ENCODE measurements at places on chromosomes 5 and 9.

DNA sequence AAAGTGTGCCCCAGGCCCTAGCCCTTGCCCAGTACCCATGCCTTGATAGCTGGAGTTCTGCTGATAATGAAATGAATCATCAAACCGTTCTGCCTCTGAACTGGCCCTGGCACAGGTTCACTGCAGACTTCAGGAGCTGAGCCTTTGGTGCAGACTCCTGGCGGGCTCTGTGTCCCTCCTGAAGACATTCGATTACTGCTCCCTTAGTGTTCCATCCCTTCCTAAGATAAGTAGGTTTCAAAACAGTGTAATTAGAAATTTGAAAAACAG lies 97.2 kb downstream of the MVB12B start:
- no peak for DNase-seq

- DNase-seq = peak; percentile 63
These were observed 77.2 kb upstream of the NEK6 start for GRCh38 chr9:124180557-124180956.

- DNase-seq = no peak
These were observed 61.5 kb downstream of the FXN start for GRCh38 chr9:69097064-69097463.

DNA sequence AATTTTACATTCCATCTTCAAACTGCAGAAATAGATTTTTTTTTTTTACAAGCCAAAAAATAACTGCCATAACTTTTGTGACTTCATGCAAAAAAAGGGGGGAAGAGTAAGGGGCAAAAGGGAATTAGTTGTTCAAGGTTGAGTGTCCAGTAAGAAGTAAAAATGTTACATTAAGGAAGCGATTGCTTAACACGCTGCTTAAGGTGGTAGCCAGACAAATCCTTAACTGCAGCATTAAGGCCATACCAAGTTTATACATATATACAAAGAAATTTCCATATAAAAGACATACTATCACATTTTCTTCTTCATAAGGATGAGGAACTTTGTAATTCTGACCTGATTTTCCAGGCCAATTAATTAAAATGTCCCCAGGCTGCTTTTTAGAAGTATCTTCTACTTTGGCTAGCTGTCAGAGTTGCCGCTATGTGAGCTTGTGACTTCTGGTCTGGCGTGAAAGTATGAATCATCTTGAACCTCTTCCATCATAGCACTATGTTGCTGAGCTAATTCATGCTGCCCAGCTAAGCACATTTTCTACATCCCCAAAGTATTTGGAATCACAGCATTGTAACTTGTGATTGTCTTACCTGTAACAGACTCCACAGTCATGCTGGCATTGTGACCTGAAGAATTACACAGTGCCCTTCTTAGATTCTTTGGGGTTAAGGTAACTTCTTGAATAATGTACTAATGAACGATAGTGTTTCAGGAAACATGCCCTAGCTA lies 40.0 kb downstream of the G3BP1 start:
- no peak for DNase-seq

- DNase-seq = no peak
These were observed 15.3 kb upstream of the TRPM3 start for GRCh38 chr9:71136696-71137095.

DNA sequence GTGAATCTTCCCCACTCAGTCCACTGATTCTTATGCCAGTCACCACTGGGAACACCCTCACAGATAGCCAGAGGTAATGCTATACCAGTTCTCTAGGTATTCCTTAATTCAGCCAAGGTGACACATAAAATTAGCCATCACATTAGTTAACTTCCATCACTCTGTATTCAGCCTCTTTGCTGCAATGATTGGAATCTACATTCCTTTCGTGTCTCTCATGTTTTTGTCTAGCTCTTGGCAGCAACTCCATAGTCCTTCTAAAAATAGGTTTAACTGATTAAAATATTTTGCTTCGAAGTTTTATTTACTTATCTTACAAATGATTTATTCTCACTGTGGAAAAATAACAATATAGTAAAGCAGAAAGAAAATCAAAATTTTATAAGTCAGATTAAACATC lies 19.6 kb upstream of the RNF20 start:
- no peak for DNase-seq

- DNase-seq = no peak
These were observed 4.8 kb upstream of the PRKACG start for GRCh38 chr9:69018737-69019136.
